ENCODE measurements at places on chromosomes 12 and 14. TPM values are rescaled to one million over a fixed set of nuclear protein-coding genes. Genes with fewer than 3 reads are reported as not detected.

DNA sequence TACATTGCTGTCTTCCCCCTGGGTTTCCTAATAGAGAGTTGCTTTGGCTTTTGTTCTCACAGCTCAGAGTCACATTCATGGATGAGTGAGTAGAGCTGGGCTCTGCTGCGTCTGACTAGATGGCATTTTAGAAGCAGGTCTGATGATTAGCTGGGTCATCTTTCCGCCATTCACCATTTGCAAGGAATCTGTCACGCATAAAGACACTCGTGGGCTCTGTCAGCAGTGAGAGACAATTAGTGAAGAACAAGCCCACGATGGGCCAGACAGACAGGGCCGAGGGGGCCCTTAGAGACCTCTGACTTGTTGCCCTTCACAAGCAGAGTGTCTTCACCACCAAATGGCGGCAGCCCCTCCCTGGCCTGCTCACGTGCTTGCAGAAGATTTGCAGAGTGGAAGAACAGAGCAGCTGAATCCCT lies 175.0 kb downstream of the CRADD start:
- H3K27ac ChIP-seq: no peak overlapping the region
- no peaks in the 10 kb centered on the region for H3K27me3 ChIP-seq
- H3K36me3 ChIP-seq: no peaks in the 10 kb centered on the region
- peaks cover 2% of the 10 kb centered on the region for H3K4me1 ChIP-seq
- no peak overlapping the region for H3K4me3 ChIP-seq

The PTPN6 gene
- total RNA-seq: 10.6 TPM

- no peaks in the 10 kb centered on the region for H3K4me1 ChIP-seq
- no peak overlapping the region for H3K4me3 ChIP-seq
- H3K27ac ChIP-seq: no peak overlapping the region
- no peaks in the 10 kb centered on the region for H3K36me3 ChIP-seq
- H3K27me3 ChIP-seq: no peaks in the 10 kb centered on the region
- DNase-seq: no peak
Observed at GRCh38 chr12:99767809-99768208, 120.3 kb downstream of the GARIN6 start.

The TPH2 gene
- not detected for total RNA-seq

DNA sequence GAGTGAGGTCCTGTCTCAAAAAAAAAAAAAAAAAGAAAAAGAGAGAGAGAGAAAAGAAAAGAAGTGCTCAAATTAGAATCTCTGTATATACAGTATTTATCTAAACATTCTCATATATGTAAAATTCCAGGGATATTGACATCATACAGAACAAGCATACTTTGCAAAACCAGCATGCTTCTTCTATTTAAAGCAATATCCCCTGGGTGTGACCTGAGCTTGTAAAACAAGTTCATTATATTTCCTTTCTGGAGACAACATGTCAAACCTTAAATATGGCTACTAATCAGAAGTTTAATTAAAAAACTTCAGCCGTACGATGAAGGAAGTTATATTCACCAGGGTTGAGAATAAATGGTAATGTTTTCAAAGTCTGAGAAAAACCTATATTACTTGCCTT lies 175.8 kb upstream of the HMGA2 start:
- H3K27me3 ChIP-seq: no peaks in the 10 kb centered on the region
- H3K4me3 ChIP-seq: no peak overlapping the region
- H3K4me1 ChIP-seq: no peaks in the 10 kb centered on the region
- H3K36me3 ChIP-seq: no peaks in the 10 kb centered on the region

- no peak overlapping the region for H3K27ac ChIP-seq
- no peak for DNase-seq
- no peaks in the 10 kb centered on the region for H3K36me3 ChIP-seq
- no peaks in the 10 kb centered on the region for H3K27me3 ChIP-seq
- H3K4me3 ChIP-seq: no peak overlapping the region
Observed at GRCh38 chr14:38989922-38990546, 113.0 kb downstream of the SEC23A start.

GRCh38 chr14:23442721-23443356 lies 7.4 kb upstream of the MYH7 start:
- no peak overlapping the region for H3K27ac ChIP-seq
- no peaks in the 10 kb centered on the region for H3K4me1 ChIP-seq
- no peak for DNase-seq
- H3K36me3 ChIP-seq: no peaks in the 10 kb centered on the region
- H3K27me3 ChIP-seq: no peaks in the 10 kb centered on the region

The RNU4-1 gene
- total RNA-seq: 3,570 TPM

GRCh38 chr12:113050795-113051194 lies 5.7 kb upstream of the DTX1 start:
- no peak for DNase-seq
- H3K4me3 ChIP-seq: no peak overlapping the region
- H3K4me1 ChIP-seq: peaks cover 2% of the 10 kb centered on the region
- H3K27ac ChIP-seq: no peak overlapping the region

The TAS2R20 gene
- 1.6 TPM for total RNA-seq

The COX8C gene
- total RNA-seq: not detected

- no peaks in the 10 kb centered on the region for H3K36me3 ChIP-seq
- H3K27ac ChIP-seq: no peak overlapping the region
- no peaks in the 10 kb centered on the region for H3K4me1 ChIP-seq
- no peaks in the 10 kb centered on the region for H3K27me3 ChIP-seq
Observed at GRCh38 chr12:127209318-127209717, 1057.7 kb upstream of the TMEM132C start.

The ACOT6 gene
- not detected for total RNA-seq

- H3K27me3 ChIP-seq: no peaks in the 10 kb centered on the region
- peak overlapping the region; percentile 14 for H3K27ac ChIP-seq
- no peaks in the 10 kb centered on the region for H3K36me3 ChIP-seq
- no peak overlapping the region for H3K4me3 ChIP-seq
- DNase-seq: peak; percentile 30
Observed at GRCh38 chr14:92990456-92991430, 67.8 kb downstream of the CHGA start.

The KRT3 gene
- not detected for total RNA-seq

The KRT76 gene
- not detected for total RNA-seq
